Activated naive CD4-positive, alpha-beta T cell treated with anti-CD3 and anti-CD28 coated beads, Interleukin-2, amount 50 U/mL, for 72 hours (primary cell): ENCODE measurements at places on chromosomes 2 and 18.

DNA sequence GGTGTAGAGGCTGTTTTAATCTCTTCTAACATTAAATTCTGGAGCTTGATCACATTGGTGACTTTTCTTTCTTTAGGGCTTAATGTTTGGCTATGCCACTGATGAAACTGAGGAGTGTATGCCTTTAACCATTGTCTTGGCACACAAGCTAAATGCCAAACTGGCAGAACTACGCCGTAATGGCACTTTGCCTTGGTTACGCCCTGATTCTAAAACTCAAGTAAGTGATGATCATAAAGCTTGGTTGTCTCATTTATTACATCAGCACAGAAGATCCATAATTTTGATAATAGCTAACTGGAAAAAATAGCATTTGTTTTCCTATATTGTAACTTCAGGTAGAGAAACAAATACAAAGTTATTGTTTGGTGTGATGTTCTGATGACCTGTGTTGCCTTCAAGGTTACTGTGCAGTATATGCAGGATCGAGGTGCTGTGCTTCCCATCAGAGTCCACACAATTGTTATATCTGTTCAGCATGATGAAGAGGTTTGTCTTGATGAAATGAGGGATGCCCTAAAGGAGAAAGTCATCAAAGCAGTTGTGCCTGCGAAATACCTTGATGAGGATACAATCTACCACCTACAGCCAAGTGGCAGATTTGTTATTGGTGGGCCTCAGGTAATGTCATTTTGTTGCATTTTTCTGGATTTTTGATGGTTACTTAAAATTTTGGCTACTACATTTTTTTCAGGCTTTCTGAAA lies 2.9 kb downstream of the MAT2A start:
- DNase-seq = no peak

- no peak for DNase-seq
Measured at GRCh38 chr2:164523009-164523408, 98.3 kb downstream of the GRB14 start.

- DNase-seq = no peak
Measured at GRCh38 chr2:227179988-227180685, 15.7 kb downstream of the COL4A3 start.

DNA sequence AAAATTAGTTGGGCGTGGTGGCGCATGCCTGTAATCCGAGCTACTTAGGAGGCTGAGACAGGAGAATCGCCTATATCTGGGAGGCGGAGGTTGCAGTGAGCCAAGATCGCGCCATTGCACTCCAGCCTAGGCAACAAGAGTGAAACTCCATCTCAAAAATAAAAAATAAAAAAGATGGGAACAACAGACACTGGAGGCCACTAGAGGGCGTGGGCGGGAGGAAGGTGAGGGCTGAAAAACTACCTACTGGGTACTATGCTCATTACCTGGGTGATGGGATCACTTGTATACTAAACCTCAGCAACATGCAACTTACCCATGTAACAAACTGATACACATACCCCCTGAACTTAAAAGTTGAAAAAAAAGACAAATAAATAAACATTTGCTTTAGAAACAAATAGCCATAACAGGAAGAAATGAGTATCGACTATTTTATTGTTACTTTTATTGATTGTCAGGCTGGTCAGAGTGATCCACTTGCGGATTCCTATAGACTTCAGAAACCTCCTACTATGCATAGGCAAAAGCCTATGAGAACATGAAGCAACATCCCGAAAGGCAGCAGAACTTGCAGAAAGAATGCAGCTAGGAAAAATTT lies 61.0 kb downstream of the TMEM163 start:
- no peak for DNase-seq

GRCh38 chr2:55917117-55917516 lies 6.5 kb downstream of the EFEMP1 start:
- no peak for DNase-seq

GRCh38 chr2:172308253-172308935 lies 119.0 kb upstream of the ITGA6 start:
- no peak for DNase-seq

DNA sequence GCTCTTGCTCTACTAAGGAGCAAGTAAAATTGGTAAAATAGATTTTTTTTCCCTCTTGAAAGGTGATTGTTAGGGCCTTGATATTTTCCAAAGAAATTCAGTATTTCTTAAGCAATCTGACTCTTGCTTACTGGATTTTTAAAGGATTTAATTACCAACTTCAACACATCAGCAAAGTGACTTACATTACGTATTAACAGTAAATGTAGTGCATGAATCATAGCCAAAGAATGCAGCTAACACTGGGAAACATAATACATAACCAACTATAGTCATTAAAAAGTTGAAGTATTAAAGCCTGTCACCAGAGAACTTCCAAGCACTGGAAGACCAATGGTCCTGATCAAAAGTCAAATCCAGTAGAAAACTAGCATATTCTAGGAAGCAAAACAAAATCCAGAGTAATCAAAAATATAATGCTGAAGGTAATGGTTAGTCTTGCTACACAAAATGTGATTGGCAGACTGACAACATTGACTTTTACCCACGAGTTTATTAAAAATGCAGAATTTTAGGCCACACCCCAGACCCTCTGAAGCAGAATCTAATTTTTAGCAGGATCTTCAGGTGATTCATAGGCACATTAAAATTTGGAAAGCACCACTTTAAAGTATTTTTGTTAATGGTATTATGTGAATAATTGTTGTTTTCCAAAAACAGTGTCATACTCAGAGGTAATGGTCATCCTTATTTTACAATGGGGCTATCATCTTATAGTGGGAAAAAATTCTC lies 31.8 kb upstream of the CAVIN2 start:
- DNase-seq = no peak

GRCh38 chr18:10074110-10074509 lies 160.3 kb downstream of the VAPA start:
- DNase-seq = no peak

- no peak for DNase-seq
Measured at GRCh38 chr18:48601343-48601742, 62.5 kb downstream of the CTIF start.

DNA sequence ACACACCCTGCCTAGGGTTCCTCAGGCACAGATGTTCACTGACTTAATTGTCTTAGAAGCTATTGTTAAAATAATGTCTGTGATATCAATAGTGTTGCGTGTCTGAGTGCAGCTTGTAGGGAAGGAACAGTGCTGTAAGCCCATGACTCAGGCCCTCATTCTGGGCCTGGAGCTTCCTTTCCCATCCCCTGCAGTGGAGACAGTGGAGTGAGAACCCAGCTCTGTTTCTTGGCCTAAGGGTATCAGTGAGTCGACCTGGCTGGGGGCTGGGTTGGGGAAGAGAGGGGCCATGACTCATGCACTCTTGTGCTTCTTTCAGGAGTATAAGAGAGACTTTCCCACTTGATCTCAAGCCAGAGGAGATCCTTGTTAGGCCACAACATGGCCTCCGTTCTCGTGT lies 106.8 kb downstream of the HRH4 start:
- DNase-seq = no peak

GRCh38 chr2:208502288-208502687 lies 95.7 kb downstream of the PTH2R start:
- DNase-seq = no peak

DNA sequence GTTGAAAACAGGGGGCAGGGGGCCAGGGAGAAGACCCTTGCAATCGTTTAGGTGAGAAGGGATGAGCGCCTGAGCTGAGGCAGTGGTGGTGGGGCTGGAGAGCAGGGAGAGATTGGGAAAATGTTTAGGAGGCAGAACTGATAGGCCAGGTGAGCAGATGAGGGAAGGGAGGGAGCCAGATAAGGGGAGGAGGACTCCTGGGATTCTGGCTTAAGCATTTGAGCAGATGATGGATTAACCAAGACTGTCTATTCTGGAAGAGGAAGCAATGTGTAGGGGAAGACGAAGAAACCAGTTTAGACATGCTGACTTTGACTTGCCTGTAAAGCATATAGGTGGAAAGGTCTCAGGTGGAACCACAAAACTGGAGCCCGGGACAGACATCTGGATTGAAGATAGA lies 49.9 kb upstream of the ASPRV1 start:
- no peak for DNase-seq

- no peak for DNase-seq
Measured at GRCh38 chr2:63465633-63466032, 122.6 kb downstream of the WDPCP start.

DNA sequence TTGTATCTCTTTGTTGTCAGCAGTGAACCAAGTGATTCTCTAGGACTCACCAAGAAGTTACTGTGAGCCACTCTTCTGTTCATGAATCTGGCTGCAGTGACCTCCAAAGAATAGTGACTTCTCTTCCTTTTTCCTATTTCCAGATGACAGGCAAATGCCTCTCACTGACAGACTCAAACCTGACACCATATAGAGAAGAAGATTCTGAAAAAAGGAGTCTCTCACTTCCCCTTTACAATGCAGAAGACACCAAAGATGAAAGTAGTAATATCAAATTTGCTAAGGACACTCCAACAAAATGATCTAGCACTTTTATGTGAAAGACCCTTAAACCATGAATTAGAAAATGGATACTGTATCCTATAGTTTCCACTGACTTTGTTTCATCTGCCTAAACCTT lies 44.4 kb upstream of the SETBP1 start:
- no peak for DNase-seq

- DNase-seq = no peak
Measured at GRCh38 chr18:34224423-34225217, at the start of gene NOL4. NOL4 (minus strand) TSS chr18:34224913; CDS start chr18:34223253, 1,660 bp downstream.

DNA sequence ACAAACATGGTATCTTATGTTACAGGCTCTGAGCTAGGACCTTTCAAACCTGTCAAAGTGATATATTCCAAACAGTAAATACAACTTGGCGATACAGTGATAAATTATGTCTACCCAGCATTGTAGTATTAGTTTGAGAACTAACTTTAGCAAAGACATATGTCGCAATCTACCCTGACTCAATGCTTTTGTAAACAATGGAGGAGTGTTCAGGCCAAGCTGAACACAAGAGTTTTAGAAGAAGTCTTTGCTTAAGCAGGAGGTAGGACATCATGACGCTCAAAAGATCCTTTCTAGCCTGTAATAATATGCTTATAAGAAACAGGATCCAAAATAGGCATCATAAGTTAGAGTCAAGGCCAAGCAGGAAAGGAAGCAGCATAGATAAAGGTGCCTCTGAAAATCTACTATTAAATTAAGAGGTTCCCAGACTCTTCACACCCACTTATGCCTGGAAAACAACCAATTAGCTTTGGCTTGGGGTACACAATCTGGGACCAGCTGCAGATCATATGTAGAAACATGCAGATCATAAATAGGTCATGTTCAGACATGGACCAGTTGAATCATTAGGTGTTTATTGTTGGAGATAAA lies 132.5 kb downstream of the CSRNP3 start:
- no peak for DNase-seq

- peak; percentile 22 for DNase-seq
Measured at GRCh38 chr2:232592772-232593395, 40.5 kb upstream of the EFHD1 start.

GRCh38 chr2:181172676-181173075 lies 192.3 kb downstream of the UBE2E3 start:
- no peak for DNase-seq

- DNase-seq = peak; percentile 56
Measured at GRCh38 chr2:73931531-73932500, 5.1 kb downstream of the DGUOK start.

DNA sequence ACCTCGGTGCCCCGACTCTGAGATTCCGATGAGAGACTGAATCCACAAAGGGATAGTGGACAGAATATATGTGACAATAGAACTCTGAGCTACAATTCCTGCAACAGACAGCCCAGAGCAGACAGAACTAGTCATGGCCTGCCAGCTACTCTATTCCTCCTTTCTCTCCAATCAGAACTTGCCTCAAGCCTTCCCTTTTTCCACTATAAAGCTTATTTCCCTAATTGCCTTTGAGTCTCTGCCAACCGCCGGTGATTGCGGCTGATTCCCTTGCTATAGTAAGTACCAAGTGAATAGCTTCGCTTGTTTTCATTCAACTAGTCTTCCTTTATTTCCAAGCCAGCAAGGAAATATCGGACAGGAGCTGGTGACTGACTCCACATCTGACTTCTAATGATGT lies 96.8 kb downstream of the DSC3 start:
- no peak for DNase-seq

GRCh38 chr2:101698844-101699754 lies 1.6 kb downstream of the MAP4K4 start:
- no peak for DNase-seq
